A549 (cell line): ENCODE measurements at places on chromosomes 12 and 14. TPM values are rescaled to one million over a fixed set of nuclear protein-coding genes. Genes with fewer than 3 reads are reported as not detected.

The FOXN4 gene
- 0.04 to 0.07 TPM (median 0.05 TPM) in 3 replicates for polyA plus RNA-seq

DNA sequence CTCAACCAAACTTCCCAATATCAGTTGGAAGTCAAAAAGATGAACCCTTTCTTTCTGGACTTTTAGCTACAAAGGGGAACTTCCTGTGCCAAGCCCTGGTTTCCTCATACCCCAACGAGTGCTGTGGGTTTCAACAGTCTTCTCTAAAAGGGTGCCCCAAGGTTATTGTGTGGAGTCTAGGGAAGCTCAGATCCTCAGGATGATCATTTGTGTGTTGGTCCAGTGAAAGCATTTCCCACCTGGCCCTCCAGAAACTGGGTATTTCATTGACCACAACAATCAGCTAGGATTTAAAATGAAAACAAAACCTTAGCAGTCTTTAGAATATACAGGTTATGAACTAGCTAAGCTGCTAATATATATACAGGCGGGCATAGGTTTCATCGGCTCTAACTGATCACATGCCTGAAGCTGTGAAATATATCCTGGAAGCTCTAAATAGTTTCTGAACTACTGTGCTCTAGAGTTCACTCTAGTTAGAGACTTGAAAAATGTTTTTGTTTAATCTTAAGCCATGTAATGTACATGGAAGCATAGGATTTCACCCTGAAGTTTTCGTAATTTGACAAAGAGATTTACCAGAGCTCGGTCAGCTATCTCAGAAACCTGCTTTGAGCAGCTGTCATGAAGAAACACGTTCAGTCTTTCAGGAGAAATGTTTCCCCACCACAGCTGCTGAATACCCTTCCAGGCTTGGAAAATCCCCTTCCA lies 29.6 kb downstream of the P2RX4 start:
- DNase-seq = no peak

DNA sequence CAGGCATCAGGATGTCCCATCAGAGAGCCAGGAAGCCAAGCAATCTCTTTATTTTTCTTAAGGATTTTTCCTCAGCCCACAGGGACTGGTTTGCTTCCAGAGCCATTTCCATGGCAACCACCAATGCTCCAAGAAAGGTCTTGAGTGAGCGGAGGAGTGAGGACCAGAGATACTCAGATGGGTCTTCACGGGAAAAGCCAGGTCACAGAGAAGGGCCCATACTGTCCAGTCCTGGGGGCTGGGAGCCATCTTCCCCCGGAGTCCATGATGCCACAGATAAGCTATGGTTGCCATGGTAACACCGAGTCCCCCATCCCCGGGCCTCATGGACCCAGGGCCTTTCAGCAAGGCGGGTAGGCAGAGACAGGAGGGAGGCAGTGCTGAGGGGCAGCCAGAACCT lies 28.6 kb downstream of the CMKLR1 start:
- no peak for DNase-seq

DNA sequence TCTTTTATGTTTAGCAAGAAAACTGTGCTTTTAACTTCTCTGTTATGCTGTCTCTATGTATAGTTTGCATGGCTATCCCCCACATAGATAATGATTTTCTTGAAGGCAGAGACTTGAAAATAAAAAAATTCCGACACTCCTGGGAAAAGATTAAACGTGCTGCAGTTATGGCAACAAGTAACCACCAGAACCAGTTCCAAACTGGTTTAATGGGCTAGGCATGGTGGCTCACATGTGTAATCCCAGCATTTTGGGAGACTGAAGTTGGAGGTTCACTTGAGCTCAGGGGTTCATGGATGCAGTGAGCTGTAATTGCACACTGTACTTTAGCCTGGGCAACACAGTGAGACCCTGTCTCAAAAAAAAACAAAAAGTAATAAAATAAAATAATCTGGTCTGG lies 15.1 kb upstream of the CAPRIN2 start:
- no peak for DNase-seq

GRCh38 chr12:106647793-106648514 lies 65.2 kb downstream of the RFX4 start:
- no peak for DNase-seq

The MYF5 gene
- polyA plus RNA-seq = not detected in 3 replicates

GRCh38 chr12:90858252-90858651 lies 96.7 kb downstream of the CCER1 start:
- no peak for DNase-seq
